Hematopoietic multipotent progenitor cell treated with erythropoietin and hydrocortisone succinate and interleukin-3 and kit ligand, for 4 days (in vitro differentiated cells): ENCODE measurements at places on chromosomes 1 and 21.

DNA sequence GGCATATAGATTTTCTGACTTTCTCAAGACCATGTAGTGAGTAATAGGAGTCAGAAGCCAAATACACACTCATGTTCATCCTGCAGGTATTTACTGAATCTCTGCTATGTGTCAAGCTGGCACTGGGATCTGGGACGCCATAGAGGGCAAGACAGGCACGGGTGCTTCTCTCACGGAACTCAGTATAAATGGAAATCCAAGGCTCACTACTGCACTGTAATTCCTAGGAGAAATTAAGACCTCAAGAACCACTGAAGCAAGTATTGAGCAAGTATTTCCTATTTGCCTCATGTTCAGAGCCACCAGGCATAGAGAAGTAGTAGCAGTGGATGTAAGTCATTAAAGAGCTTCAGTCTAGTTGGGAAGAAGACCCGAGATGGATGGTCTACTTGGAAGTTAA lies 38.9 kb downstream of the EIF2D start:
- no peak for DNase-seq

GRCh38 chr1:193404236-193404635 lies 217.8 kb upstream of the B3GALT2 start:
- no peak for DNase-seq

GRCh38 chr1:12067900-12068821 lies 5.1 kb downstream of the TNFRSF8 start:
- DNase-seq, result no peak

DNA sequence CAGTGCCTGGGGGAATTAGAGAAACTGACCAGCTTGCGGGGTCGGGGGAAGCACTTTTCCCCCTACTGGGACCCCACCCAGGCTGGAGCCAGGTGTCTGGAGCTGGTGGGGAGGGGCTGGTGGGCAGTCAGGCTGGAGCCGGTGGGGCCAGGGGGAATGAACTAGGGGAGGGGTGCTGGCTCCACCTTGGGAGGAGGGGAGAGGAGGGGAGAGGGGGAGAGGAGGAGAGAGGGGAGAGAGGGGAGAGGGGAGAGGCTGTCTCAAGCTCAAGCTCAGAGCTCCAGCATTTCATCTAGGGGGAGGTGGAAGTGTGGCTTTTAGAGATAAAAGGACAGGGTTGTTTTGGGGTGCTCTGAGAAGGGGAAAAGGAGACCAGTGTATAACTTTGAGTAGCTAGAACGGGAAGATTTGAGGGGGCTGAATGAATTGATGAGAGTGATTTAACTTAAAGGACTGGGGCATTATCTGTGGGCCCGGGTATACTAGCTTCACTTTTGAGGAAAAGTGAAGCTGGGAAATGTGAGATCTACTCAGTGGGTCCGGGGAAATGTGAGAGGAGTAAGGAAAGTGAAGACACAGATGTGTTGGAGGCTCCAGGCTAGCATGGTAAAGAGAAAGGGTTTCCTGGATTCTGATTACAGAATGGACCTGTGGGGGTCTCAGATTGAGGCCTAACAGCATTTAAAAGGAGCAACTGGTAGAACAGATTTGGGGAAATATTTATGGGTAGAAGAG lies 2.8 kb downstream of the EFNA1 start:
- peak; percentile 61 for DNase-seq

DNA sequence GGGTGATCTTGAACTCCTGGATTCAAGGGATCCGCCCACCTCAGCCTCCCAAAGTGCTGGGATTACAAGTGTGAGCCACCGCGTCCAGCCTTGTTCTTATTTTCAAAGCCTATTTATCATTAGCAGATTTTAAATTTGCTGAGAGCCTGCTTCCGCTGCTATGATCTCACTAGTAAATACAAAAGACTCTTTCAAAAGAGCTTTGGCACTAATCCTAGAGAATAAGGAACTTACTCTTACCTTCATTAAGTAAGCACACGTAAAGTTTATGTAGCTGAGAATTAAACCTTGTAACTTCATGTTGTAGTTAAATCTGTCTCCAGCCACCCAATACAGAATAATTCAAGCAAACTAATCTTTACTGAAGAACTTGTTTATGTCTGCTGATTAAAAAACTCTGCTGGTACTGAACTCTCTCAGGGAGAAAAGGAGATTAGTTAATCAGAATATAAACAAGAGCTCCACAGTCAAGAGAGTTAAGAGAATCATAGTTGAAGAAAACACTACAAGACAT lies 72.3 kb downstream of the RUSC1 start:
- no peak for DNase-seq

DNA sequence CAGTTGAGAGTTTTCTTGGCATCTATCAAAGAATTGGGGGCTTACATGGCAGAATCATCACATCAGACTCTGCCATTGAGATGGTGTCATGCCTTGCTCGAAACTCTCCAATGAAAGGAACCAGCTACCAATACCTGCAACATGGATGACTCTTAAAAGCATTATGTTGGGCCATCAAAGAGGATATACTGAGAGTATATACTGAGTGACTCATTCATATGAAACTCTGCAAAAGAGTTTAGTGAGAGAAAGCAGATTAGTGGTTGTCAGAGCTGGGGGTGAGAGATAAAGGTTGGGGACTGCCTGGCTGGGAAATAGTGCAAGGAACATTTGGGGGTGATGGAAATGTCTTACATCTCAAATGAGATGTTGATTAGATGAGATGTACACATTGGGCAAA lies 14.7 kb upstream of the HMGB4 start:
- DNase-seq, result no peak

DNA sequence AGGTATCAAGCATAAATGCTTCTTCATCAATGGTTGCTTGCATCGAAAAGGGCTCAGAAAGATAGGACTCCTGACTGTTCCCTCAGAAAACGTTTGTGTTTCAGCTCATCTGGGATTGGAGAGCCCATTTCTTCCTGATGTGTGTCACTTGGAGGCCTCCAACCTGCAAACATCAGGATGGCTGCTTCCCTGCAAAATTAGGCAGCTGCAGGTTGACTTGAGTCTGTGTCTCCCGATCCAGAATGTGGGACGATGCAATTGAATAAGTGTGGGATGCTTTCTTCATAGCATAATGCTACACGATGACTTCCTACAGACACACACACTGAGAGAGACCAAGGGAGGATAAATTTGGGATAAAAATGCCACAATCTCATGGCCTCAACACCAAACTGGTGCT lies 42.2 kb downstream of the OLIG1 start:
- DNase-seq, result no peak

DNA sequence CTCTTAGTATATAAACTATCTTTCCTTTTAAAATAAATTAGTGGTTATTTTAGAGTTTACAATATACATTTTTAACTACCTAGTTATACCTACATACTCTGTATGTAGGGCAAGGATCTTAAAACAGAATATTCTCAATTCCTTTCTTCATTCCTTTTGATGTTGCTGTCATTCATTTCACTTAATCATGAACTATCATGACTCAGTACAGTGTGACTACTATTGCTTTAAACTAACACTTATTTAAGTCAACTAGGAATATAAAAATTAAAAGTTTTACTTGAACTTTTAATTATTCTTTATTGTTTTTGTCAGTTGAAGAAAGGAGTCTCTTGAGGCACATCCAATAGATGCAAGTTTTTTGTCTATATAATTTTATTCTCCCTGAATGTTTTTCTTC lies 726.4 kb downstream of the BRINP3 start:
- no peak for DNase-seq

GRCh38 chr1:207259391-207259790 lies 62.1 kb upstream of the CD55 start:
- DNase-seq, result peak; percentile 39

GRCh38 chr1:23745515-23745914 lies 2.2 kb downstream of the ELOA start:
- DNase-seq, result peak; percentile 80

DNA sequence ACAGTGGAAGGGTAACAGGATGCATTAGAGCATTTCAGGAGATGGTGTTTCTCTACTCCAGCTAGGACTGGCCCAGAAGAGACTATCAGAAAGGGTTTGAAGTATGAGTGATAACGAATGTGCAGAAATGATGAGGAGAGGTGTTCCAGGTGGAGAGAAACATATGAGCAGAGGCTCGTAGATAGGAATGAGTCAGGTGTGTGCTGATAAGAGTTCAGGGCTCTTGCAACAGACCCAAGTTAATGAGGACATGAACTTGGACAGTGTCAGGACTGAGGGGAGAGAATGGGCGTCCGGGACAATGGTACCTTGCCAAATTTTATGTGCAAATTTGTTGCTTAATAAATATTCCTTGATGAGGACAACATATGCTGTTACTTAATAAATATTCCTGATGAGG lies 183.9 kb upstream of the NFIA start:
- no peak for DNase-seq

GRCh38 chr21:14864211-14865021 lies 200.4 kb downstream of the NRIP1 start:
- DNase-seq, result peak; percentile 82

GRCh38 chr1:153598309-153599172 lies 14.4 kb downstream of the S100A16 start:
- peak; percentile 93 for DNase-seq

DNA sequence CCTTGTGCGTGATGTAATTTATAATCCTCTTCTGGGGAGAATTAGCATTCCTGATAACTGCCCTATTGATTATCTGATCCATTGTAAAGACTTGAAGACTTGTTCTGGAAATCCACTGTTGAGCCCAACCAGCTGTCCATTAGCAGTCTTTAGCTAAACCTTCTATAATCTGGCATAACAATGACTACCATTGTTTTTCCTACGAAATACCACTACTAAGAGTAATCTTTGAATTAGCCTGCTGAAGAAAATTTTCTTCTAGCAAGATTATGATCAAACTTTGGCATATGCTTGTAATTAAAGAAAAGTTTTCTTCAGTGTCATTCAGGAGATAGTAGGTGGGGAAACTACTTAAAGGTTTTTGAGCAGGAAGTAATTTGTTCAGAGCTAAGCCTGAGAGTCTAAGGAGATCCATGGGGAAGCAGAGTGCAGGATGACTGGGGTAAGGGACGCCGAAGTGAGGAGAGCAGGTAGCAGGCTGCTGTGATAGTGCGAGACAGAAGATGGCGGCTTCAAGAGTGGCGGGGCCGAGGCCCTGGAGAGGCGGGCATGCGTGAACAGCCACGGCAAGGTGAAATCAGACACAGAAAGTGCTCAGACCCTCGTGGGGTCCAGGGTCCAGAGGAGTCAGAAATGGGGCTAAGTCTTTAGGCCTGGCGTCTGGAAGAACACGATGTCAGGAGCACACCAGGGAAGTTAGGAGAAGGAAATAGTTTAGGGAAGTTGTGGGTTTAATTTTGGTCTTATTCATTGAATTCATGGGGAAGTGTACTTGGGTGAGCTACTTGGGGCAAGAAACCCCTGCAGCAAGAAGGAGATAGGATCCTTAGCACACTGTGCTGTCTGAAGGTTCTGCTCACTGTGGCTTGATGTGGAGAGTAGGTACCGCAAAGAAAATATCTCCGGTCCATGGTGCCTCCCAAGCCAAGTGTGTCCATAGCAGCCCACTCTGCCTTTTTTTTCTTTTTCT lies 112.6 kb upstream of the ADAR start:
- peak; percentile 53 for DNase-seq
